ENCODE measurements at places on chromosomes 3 and 15. TPM values are rescaled to one million over a fixed set of nuclear protein-coding genes. Genes with fewer than 3 reads are reported as not detected.

The CCDC39 gene
- 0.72 TPM for total RNA-seq

The XCR1 gene
- total RNA-seq = not detected

The AADAC gene
- not detected for total RNA-seq

The ANKUB1 gene
- total RNA-seq = not detected

The GCNT3 gene
- 17.0 TPM for total RNA-seq

Data from stomach (tissue), 19 donors.